NCI-H1930 (cell line): ENCODE measurements at places on chromosomes 3 and 15.

DNA sequence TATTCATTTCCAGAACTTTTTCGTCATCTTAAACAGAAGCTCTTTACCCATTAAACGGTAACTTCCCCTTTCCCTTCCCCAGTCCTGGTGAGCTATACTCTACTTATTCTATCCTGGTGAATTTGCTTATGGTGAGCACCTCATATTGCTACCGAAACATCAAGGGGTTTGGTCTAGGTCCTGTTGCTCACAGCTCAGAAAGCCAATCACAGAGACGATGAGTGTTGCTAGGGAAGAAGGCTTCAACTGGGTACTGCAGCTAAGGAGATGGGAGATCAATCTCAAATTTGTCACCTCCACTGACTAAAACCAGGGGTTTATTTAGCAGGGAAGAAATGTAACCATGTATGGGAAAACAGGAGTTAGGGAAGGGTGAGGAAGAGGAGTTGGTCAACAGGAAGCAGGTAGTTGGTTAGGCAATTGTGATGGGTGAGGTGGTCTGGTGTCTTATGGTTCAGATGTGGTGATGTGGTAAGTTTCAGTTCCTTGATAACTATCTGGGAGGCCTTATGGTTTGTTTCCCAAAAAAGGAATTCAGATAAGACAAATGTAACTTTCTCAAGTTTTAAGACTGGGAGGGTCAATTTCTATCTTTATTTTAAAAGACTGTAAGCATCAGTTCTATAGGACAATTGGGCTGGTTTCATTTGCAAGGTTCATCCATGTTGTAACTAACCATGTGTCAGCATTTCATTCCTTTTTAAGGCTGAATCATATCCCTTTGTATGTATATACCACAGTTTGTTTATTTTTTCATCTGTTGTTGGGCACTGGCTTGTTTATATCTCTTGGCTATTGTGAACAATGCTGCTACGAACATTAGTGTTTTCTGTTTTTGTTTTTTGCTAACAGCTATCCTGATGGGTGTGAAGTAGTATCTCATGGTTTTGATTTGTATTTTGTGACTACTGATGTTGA is 24.3 kb downstream of the ARHGAP11B start:
- DNase-seq: no peak

DNA sequence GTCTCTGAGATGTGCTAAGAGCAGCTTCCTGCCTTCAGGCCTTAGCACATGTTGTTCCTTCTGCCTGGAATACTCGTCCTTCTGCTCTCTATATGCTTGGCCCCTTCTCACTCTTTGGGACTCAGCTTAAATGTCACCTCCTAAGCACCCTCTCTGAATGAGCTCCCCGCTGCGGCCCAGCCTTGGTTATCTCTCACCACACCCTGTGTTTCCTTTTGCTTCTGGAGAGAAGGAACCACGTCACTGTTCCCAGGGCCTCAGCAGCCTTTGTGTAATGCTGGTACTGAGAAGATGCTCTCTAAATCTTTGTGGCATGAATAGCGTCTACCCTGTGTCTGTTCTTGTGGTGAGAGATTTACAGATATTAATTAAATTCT is 2.2 kb downstream of the FAH start:
- no peak for DNase-seq

DNA sequence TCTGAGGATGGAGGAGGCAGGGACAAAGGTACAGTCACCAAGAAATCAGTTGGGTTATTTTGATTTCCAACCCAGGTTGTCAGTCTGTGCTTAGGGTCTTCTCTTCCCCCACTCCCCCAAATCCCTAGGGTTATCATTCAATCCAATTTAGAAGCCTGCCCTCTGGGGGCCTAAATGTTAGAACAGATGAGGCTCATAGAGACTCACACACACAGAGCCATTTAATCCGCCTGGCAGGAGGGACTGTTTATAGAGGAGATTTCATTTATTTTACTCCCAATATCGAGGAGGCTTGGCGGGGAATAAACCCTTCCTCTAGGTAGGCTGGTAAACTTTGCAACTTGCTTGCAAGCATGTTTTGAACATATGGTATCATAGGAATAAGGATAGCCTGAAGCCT is 52.8 kb downstream of the RHCG start:
- no peak for DNase-seq

DNA sequence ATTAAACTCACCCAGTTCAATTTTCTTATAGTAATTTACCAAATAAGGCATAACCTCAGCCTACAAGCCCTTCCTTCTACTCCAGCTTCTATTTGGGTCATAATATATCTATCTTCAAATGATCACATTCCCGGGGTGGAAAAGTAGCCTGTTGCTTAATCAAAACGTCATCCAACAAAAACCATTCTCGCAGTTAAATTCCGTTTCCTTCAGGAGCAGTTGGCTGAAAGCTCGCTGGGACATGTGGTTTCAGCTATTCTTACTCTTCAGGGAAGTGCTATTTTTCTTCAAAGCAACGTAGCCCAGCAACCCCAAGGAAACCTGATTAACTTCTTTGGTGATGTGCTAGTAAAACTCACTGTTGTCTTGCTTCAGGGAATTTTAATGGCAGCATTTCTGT is 59.6 kb downstream of the MAGI1 start:
- no peak for DNase-seq

- DNase-seq: no peak
Observed at GRCh38 chr3:112472691-112473090, 26.6 kb downstream of the BTLA start.

GRCh38 chr3:106825962-106826605 is 551.2 kb upstream of the CCDC54 start:
- no peak for DNase-seq

DNA sequence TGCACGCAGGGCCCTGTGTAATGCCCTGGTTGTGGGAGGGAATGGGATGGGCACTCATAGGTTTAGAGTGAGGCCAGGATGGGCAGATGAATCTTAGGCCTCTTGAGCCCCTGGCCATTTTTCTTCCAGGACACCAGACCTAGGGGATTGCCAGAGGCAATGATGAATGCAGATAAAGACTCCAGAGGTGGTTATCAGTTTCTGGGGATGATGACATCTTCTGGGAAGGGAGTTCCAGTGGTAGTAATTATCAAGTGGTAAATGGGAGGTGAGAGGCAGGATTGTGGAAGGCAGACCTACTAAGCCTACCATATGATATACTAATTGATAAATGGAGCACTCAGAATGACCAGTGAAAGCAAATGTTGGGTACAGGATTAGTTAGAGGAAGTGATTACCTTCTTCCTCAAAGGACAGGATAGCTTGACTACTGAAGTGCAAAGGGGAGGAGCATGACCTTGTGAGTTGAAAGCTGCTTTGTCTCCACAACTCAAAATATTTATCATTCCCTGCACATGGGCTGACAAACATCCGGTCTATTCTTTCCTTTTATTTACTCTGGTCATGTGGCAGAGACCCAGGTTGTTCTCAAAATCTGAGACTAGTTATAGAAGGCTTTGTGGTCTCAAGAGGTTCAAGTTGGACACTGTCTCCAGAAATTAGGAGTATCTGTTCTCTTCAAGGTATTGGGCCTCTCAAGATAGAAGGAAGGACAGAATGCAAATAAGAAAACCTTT is 10.2 kb upstream of the MAPK6 start:
- DNase-seq: no peak

DNA sequence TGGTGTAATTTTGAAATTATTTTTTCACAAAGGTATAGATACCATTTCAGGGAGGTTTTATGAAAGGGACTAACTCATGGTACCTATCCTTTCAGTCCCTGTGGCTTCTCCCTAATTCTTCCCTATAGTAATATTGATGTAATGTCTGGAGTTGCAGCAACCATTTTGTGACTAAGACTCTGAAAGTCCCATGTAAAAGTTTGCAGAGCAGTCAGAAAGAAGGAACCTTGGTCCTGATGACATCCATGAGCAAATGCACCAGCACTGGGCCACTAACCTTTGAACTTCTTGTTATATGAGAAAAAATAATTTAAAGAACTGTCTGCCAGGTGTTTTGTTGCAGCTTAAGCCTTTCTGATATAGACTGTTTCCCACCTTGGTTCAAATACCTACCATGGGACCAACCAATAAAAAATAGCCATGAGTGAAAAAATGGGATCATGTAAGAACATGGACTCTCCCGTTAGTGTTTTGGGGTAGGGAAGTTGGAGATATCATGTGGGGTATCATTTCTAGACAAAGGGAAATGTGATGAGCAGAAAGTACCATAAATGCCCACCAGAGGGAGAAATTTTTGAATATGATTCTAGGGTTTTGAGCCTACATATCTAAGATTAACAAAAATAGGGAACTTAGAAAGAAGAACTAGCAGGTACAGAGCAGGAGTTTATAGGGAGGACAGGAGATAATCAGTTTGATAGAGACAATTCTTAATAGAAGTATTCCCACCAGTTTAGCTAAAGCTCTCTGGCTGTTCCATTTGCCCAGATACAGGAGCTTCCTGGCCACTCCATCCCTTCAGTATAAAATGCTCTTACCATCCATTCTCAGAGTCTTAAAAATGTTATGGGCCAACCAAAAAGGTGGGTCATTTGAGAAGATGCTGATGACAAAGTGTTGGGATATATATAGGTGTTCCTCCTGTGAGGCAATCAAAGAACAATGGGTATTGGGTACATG is 3.4 kb upstream of the CPOX start:
- no peak for DNase-seq

DNA sequence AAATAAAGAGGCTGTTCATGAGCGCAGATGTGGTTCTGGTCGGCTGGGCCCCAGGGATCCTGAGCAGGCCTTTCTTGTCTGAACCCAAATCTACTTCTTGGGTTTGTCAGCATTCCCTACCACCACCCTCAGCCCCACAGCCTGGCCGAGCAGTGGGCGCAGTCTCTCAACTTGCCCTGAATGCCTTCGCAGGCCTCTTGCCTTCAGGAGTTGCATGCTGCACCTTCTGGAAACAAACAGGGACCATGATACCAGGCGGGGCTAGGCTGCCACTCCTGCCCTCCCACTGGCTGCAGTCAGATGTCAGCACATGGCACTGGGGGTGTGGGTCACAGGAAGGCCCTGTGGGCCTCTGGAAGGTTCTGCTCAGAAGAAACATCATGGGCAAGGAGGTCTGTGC is 13.2 kb upstream of the C15orf39 start:
- no peak for DNase-seq

GRCh38 chr3:167125612-167126407 is 254.3 kb downstream of the ZBBX start:
- DNase-seq: no peak

DNA sequence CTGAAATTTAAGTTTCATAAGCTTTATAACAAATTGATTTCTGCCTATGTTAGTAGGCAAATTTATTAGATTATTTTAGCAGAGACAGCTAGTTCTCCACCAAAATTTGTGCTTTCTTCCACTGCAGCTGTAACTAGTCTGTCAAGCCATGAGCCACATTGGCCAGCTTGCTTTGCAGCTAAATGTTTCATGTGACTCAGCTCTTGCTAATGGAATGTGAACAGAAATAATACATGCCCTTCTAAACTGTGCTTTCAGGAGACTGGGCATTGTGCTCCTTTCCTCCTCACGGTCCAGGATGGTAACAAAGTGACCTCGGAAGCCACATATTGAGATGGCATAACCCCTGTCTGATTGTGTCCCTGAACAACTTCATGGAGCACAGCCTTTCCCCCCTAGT is 51.3 kb upstream of the KPNA4 start:
- no peak for DNase-seq

DNA sequence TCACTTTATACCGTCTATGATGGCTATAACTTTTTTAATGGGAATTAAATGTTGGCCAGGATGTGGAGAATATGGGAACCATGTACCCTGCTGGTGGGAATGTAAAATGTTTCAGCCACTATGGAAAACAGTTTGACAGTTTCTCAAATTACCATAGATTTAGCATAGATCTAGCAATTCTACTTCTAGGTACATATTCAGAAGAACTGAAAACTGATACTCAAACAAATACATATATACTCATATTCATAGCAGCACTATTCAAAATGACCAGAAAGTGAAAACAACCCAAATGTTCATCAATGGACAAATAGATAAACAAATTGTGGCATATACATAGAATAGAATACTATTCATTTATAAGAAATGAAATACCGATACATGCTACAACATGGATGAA is 539.4 kb downstream of the IGSF11 start:
- no peak for DNase-seq

DNA sequence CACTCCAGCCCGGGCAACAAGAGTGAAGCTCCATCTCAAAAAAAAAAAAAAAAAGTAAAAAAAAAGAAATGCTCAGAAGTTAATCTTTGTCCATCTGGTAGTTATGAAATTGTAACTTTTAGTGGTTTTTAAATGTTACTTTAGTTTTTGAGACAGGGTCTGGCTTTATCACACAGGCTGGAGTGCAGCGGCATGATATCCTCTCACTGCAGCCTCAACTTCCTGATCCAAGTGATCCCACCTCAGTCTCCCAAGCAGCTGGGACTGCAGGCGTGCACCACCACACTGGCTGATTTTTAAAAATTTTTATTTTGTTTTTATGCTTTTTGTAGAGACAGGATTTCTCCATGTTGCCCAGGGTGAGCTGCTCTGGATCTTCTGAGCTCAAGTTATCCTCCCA is 1.3 kb downstream of the RNU5B-1 start:
- DNase-seq: no peak

DNA sequence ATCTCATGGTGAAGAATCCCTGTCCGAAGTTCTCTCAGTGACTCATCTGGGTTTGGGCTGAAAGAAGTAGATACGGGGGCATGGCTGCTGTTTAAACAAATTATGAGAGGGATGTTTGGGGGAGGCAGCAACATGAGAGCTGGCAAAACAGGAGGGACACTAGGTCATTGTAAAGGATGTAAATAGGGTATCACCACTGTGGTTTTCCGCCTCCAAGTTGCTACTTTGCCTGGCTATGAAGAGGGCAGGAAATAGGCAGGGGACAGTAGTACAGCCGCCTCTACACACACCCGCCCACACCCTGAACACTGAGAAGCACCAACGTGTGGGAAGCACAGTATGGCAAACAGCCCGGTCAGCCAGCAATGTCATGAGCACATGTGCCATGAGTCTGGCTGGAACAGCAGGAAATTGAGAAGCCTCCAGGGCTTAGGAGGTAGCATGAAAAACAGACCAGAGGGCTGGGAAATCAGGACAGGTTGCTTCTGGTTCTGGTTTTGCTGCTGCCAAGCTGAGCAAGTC is 17.1 kb downstream of the HEXA start:
- DNase-seq: no peak

- DNase-seq: no peak
Observed at GRCh38 chr15:62291262-62291661, 126.2 kb upstream of the C2CD4B start.

DNA sequence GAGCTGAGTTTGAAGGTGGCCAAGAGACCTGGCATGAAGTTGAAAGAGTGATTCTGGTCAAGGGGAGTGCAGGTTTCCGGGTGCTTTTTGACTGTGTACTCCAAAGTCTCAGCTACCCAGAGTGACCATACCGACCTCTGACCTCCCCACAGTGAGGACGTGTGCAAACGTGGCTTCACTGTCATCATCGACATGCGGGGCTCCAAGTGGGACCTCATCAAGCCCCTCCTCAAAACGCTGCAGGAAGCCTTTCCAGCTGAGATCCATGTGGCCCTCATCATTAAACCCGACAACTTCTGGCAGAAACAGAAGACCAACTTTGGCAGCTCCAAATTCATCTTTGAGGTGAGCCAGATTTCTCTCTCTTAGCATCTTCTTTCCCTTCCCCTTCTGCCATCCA is 272.4 kb upstream of the ROPN1 start:
- no peak for DNase-seq

- no peak for DNase-seq
Observed at GRCh38 chr15:78509726-78510312, 2.4 kb downstream of the HYKK start.

GRCh38 chr3:44927371-44927770 is 48.6 kb downstream of the ZDHHC3 start:
- DNase-seq: no peak

- DNase-seq: no peak
Observed at GRCh38 chr15:70508561-70509281, 254.6 kb downstream of the UACA start.

GRCh38 chr15:57643826-57644225 is 52.1 kb downstream of the MYZAP start:
- DNase-seq: no peak
